ENCODE measurements at places on chromosomes 3 and 15.

DNA sequence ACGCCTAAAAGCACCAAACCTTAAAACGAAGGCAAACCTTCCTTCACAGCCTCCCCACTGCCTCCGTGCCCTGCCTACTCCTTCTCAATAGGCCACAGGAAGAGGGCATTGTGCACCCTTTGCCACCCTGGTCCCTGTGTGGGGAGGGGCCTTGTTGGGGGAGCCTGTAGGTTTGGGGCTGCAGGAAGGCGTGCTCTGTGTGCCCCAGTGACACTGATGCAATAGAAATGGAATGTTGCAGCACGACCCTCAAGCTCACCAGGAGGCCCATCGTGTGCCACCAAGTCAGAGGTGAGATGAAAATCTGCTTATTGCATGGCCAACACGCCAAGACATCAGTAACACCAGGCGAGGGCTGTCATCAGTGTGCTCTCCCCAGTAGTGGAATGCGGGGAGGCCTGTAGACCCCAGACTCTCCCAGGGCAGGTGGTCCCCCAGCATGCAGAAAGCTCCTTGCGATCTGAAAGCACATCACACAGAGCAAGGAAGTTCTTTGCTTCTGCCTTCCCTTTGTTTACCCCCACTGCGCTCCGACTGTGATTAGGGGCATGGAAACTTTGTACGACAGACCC is 86.2 kb downstream of the ASB7 start:
- no peak for DNase-seq

- no peak for DNase-seq
Measured at GRCh38 chr3:197281849-197282248, 16.6 kb downstream of the DLG1 start.

- no peak for DNase-seq
Measured at GRCh38 chr3:76941376-76941775, 98.5 kb upstream of the ROBO2 start.

DNA sequence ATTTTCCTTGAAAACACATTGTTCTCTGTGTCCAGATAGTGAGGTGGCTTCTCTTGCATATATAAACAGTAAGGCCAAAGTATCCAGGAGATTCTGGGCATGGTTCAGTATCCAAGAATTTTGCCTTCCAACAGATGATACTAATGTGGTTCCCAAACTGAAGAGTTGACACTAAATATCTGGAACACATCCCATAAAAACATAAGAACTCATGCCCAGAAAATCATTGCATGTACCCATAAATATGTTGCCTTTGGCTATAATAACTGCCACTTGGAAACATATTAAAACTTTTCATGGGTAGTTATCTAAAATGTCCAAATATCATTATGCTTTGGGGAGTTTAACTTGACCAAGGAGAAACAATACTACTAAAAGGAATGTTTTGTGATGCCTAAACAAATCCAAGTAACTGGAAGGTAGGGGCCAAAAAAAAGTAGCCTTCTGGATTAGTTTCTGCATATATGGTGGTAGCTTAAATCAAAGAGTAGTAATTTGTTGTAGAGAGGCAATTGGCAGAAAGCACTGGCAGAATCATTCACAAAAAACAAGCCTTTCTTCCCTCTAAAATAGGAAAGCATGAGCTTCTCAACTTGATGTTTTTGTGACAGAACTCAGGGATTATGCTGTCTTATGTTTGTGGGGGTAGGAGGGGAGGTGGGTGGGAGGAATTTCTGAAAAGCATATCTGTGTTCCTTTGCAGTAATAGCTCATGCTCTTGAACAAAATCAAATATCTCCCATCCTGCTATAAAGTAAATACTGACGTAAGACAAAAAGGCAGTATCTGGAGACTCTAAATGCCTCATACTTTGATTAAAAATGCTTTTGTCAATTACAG is 753.9 kb downstream of the TUSC7 start:
- no peak for DNase-seq

DNA sequence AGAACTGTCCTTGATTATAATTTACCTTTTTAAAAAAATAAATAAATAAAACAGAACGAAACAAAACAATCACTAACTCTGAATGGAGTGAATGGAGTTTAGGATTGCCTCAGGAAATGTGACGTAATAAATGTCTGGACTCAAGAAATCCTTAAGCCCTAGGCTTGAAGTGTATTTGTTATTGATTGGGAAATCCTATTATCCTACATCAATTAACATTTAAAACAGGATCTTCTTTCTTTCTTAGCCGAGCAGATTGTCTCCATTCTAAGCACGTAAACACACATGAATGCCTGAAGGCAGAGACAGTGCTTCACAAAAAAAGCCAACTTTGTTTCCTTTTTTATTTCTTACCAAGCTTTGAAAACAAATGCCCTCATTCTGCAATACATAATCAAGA is 33.4 kb downstream of the KAT2B start:
- DNase-seq: no peak

DNA sequence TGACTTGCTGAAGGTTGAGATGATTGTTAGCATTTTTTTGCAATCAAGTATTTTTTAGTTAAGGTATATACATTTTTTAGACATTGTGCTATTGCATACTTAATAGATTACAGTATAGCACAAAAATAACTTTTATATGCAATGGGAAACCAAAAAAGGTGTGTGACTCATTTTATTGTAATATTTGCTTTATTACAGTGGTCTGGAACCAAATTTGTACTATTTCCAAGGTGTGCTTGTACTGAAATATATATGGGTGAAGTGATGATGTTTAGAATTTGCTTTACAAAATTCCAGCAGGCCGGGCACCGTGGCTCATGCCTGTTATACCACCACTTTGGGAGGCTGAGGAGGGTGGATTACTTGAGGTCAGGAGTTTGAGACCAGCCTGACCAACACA is 29.1 kb upstream of the TBC1D23 start:
- no peak for DNase-seq

DNA sequence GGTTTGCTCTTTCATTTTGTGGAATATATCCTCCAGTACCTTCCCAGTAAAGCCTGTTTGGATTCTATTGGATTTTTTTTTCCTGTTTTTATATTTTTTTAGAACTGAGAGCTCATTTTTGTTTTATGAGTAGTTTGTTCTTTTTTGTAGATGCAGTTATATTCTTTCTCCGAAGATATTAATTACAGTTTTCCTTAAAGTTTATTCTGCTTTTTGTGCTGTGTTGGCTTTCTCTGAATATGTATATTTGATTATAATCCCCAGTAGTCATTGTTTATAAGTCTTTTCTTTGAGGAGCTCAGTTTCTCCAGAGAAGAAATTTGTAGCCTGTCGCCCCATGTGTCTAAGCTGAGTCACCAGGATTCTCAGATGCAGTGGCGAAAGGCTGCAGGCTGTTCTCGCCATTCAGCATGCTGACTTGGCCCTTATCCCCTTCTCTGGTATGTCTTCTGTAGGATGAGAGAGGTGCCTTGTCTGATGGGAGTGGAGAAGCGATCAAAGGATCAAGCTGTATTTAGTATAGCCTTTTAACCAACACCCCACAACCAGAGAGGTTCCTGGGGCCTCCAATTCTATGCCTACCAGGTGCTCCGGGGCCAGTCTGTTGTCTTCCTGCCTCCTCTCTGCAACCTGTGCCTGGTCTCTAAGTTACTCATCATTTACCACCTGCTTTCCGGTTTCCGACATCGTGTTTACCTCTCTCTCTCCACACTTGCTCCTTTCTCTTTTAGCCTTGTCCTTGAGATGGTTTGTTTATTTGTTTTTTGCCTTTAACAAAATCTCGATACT is 31.7 kb upstream of the MFSD1 start:
- DNase-seq: peak; percentile 56

DNA sequence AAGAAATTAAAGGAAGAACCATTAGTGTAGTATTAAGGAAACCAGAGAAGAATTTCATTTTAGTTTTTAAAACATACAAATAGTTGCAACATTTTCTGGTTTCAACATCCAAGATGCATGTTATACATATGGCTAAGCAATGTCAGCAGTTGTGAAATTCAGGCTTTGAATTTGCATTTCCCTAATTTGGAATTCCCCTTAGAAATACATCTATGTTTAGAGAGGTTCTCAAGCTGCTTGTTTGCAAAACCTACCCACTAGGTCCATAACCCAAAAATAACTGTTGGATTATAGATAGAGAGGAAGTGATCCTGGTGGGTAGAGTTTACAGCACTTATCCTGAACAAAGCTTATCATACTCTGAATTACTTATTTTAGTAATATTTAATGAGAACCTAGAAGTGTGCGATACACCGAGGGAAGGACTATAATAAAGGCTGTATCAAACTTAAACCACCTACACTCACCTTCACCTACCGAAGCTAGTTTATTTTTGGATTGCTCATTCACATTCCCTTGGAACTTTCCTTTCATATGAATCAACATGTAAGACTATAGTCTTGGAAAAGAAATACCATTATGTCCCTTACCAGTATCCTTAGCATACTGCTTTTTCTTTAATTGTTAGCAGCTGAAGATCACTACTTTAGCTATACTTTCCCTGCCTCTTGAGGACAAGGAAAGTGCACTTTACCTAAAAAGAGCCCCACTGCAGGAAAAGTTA is 60.6 kb downstream of the CHAC1 start:
- peak; percentile 20 for DNase-seq

- DNase-seq: peak; percentile 21
Measured at GRCh38 chr15:35078221-35078915, 6.7 kb downstream of the NANOGP8 start.

GRCh38 chr3:58180940-58181587 is 29.7 kb downstream of the DNASE1L3 start:
- DNase-seq: no peak

- no peak for DNase-seq
Measured at GRCh38 chr3:133880886-133881455, 14.7 kb downstream of the RAB6B start.

DNA sequence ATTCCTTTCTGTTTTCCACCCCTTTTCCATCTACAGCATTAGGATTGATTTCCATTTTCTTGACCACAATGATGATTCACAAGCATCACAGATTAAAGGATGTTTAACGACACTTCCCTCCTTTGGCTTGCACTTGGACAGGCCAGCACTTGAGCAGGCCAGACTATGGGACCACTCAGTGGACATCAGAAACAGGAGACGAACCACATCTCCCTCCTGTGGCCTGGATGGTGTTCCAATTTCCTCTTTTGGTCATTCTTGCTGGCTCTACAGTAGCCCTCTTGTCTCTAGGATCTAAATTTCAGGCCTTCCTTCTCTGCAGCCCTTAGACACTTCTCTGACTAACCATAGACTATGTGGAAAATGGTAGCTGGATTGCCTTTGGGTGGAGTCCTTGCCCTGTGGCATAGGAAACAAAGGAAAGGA is 78.8 kb upstream of the BOC start:
- peak; percentile 22 for DNase-seq
